ENCODE measurements at places on chromosomes 16 and 17. TPM values are rescaled to one million over a fixed set of nuclear protein-coding genes. Genes with fewer than 3 reads are reported as not detected.

Gene SECTM1
- total RNA-seq: 16.2 TPM

Gene UMOD
- not detected for total RNA-seq

Gene CCL1
- not detected for total RNA-seq

Gene CDC27
- total RNA-seq: 73.7 TPM

Gene RBBP6
- 67.8 TPM for total RNA-seq

Gene AOC2
- total RNA-seq: 11.8 TPM

Gene CSH2
- total RNA-seq: not detected

Gene CES5A
- total RNA-seq: not detected

Gene NTN3
- total RNA-seq: not detected

Gene NEUROD2
- total RNA-seq: not detected

Gene ITGA2B
- total RNA-seq: 1.2 TPM

Gene TAT
- total RNA-seq: 566 TPM

Gene ACSM5
- 61.0 TPM for total RNA-seq

Gene BCO1
- total RNA-seq: 0.29 TPM

Gene MARCHF10
- not detected for total RNA-seq

Gene PSMD3
- total RNA-seq: 81.0 TPM

Gene CCT6B
- total RNA-seq: 4.4 TPM

Gene KRT38
- total RNA-seq: not detected

Gene ZMYND15
- 2.3 TPM for total RNA-seq

Gene HOXB13
- not detected for total RNA-seq

Gene CRISPLD2
- 386 TPM for total RNA-seq

Gene KRT32
- 0.73 TPM for total RNA-seq

Gene TRIM72
- under 0.01 TPM for total RNA-seq

Gene DNAH9
- 0.66 TPM for total RNA-seq

Gene FBXO39
- 1.3 TPM for total RNA-seq

Gene VAT1L
- total RNA-seq: not detected

Gene CCL18
- total RNA-seq: 116 TPM

Gene KRTAP4-1
- total RNA-seq: not detected

Gene ANKFN1
- 5.6 TPM for total RNA-seq

Gene PRAC2
- total RNA-seq: not detected

Gene TTYH2
- total RNA-seq: 5.9 TPM

Gene CCL7
- total RNA-seq: not detected

Gene KRT20
- total RNA-seq: not detected

Gene RAB40C
- 20.6 TPM for total RNA-seq

Gene NGFR
- total RNA-seq: 27.8 TPM

Gene PFN1
- total RNA-seq: 379 TPM

Gene TP53TG3C
- total RNA-seq: not detected

All from breast epithelium (tissue), 4 donors.